ENCODE measurements at places on chromosomes 16 and 17.

- no peak for DNase-seq
Observed at GRCh38 chr16:69321080-69321479, 9.3 kb downstream of the PDF start.

- DNase-seq, result no peak
Observed at GRCh38 chr16:4557973-4558372, 1.8 kb downstream of the C16orf96 start.

DNA sequence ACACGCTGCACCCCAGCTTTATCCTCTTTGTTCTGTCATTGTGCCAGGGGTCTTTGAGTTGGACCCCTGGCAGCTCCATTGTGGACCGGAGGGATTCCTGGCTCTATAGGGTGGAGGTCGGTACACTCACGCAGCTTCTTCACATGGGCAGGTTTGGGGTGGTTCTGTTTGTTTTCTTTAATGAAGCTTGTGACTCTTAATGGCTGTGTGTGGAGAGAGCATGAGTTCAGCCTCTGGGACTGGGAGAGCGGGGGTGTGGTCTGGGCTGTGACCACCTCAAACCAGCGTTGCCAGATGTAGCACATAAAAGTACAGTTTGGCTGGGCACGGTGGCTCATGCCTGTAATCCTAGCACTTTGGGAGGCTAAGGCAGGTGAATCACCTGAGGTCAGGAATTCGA is 21.2 kb upstream of the NAGLU start:
- no peak for DNase-seq

- no peak for DNase-seq
Observed at GRCh38 chr16:15858921-15859668, 2.3 kb upstream of the MYH11 start.

GRCh38 chr16:73179705-73180331 is 131.9 kb upstream of the ZFHX3 start:
- DNase-seq, result no peak

DNA sequence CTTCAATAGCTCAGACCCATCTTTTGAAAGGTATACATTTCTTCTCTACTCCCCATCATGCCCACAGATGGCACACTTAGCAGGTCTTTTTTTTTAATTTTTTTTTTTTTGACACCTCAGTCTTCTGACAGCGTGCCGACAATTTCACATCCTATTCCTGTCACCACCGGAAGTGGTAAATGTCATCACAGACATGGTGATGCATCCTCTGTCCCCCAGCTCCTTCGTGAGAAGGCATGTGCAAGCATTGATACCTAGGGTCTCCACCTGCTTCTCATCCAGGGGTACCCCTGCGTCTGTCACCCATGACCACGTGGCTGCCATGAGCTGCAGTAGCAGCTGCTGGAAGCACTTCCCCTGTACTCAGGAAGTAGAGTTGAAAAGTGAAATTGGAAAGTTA is 35.6 kb downstream of the ELAC2 start:
- DNase-seq, result no peak

DNA sequence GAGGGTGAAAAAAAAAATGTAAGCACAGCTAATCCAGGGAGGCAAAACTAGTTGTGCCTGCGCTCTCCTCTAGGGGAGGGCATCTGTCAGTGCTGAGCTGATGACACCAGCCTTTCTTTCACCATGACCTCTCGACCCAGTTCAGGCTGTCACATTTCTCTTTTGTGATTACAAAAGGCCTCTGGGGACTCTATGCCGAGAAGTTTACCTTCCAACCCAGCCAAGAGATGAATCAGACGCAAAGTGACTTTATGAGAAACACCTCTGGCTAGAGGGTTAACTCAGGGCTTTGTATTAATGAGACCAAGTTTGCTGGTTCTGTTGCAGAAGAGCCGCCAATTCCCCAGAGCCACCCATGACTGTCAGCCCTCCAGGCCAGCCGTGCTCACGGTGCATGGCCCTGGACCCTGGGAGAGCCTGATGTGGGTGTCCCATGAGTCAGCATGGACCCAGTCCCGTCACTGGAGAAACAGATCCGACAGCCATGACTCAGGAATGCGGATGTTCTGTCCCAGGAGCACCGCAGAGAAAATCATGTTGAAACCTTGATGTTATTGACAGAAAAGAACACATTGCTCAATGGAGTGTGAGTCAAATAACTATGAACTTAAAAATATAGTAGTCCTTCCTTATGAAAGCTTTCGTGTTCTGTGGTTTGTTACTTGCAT is 437.2 kb downstream of the HS3ST3B1 start:
- DNase-seq, result no peak

DNA sequence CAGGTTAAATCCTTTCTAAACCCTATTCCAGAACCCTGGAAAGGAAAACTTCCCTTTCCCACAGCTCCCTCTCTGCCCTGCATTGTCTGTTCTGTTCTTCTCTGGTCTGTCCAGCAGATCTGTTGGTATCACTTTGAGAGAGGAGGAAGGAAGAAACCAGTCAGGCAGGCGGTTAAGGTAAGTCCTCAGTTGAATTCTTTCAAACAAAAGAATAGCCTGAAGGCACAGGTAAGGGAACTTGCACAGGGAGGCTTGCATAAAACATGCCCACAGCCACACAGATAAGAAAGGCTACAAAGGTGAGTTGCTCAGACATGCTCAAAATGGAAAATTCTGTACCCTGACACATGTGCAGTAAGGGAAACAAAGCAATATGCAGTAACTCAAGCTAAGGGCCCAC is 595.7 kb upstream of the CDH5 start:
- no peak for DNase-seq

DNA sequence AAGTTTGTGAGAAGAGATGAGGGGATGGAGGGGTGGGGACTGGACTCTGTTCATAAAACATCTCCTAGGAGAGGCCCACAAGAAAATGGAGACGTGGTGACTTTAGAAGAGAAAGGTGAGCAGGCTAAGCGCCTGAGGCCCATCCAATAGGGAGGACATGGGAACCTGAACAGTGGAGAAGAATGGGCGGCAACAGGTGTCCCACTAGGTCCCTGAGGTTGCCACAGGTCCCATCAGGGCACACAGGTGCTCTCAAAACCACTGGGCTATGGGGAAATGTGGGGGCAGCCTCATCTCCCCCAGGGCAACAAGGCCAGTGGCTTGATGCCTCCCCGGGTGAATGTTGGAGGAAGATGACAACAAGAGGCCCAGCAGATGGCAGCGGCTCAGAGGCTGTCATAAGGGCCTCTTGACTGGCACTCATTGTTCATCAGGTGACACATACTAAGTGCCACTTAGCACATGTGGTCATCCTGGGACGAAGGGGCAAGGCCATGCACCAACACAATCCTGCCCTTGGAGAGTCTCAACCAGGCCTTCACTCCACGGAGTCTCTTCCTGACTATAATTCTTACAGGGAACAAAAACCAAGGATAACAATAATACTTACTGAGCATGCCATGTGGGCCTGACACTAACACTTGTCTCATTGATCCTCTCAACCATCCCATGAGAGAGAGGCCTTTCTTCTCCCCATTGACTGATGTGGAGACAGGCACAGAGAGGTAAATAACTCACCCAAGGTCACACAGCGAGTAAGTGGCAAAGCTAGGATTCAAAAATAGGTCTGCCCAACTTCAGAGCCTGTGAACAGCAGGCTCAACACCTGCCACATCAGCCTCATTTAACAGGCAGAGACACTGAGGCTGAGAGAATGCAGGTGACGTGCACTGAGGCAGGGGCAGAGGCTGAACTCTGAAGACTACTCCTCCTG is 38.0 kb downstream of the CUEDC1 start:
- peak; percentile 7 for DNase-seq

- DNase-seq, result no peak
Observed at GRCh38 chr17:62008294-62008693, 56.8 kb downstream of the MED13 start.

- no peak for DNase-seq
Observed at GRCh38 chr17:46832331-46832821, 13.9 kb upstream of the WNT3 start.

GRCh38 chr17:65398040-65398787 is 163.2 kb downstream of the AXIN2 start:
- DNase-seq, result no peak

DNA sequence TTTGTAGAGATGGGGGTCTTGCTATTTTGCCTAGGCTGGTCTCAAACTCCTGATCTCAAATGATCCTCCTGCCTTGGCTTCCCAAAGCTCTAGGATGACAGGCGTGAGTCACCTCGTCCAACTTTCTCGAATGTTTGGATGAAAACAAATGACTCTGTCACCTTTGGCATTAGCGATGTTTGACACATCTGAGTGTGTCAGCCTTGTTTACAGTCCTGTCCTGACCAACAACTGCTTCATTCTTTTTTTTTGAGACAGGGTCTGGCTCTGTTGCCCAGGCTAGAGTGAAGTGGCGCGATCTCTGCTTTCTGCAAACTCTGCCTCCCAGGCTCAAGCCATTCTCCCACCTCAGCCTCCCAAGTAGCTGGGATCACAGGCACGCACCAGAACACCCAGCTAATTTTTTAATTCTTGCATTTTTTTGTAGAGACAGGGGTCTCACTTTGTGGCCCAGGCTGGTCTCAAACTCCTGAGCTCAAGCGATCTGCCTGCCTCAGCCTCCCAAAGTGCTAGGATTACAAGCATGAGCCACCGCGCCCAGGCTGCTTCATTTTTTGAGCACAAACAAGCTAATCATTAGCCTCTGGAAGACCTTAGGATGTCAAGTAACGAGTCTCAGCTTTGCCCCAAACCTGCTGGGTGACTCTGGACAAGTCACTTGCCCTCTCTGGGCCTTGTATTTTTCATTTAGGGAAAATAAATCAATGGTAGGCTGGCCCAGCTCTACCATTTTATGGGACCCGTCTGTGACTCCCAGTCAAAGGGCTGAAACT is 7.4 kb downstream of the MYH11 start:
- DNase-seq, result no peak

GRCh38 chr17:61409301-61410112 is 9.9 kb downstream of the TBX2 start:
- peak; percentile 16 for DNase-seq

- peak; percentile 57 for DNase-seq
Observed at GRCh38 chr17:79065105-79065670, 9.4 kb upstream of the ENGASE start.

DNA sequence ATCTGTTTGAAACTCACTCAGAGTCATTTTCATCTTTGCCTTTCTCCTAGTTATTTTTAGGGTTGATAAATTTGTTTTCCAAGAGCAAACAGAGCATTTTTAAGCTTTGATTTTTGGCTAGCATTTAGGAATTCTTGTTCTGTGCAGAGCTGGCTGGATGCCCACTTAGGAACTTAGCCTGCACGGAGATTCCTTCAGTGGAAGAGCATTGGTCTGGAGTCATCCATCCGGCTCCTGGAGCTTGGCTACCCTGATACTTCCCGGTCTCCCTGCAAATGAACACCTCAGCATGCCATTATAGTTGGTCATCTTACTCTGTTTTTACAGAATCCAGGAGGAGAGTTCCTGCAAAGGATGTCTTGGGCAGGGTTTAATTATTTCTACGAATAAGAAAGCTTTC is 57.1 kb downstream of the SPECC1 start:
- DNase-seq, result no peak

GRCh38 chr16:79580453-79581191 is 19.9 kb downstream of the MAF start:
- no peak for DNase-seq

DNA sequence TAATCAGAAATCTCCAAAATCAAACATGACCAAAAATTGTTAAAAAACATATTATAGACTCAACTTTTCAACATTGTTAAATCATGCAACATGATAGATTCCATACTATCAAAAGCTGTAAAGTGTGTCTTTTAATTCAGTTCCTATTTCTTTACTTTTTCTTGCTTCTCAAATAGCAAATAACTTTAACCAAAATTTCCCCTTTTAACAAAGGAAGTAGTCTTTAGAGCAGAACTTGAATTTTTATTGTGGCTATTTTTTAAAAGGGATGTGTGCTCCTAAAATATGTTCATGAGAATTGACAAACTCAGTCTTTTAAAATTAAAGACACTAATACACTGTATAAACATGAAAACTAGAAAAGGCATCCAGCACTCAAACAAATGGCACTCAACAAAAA is 49.1 kb downstream of the SPAG9 start:
- DNase-seq, result no peak

GRCh38 chr17:149231-149630 is 11.9 kb downstream of the SCGB1C2 start:
- DNase-seq, result no peak

- no peak for DNase-seq
Observed at GRCh38 chr17:57881143-57881542, 31.3 kb upstream of the MRPS23 start.

DNA sequence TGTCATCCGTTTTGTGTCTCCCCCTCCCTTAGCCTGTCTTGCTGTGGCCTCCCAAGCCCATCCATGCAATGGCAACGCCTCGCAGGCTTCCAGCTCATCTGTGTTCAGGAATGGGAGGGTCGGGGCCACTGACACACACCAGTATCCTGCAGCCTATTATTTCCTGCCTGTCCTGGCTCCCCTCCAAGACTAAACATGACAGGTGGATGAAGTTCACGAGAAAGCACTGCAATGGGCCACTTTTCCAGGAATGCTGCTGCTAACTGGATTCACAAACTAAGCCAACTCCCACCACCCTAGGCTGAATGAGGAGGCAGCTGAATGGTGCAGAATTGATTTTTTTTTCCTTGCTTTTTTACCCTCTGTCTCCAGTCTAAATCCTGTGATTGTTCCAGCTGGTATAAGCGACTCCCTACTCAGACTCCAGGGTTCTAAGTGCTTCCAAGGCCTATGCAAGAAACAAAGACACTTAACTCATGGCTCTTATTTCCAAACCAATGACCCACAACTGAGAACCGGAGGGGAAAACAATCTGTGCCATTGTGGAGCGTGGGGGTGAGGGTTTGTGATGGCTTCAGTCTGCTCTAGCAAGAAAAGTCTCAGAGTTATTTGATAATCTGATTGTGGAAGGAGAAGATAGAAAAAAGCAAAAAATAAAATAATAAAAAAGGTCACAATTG is 23.3 kb downstream of the TMEM100 start:
- DNase-seq, result no peak

DNA sequence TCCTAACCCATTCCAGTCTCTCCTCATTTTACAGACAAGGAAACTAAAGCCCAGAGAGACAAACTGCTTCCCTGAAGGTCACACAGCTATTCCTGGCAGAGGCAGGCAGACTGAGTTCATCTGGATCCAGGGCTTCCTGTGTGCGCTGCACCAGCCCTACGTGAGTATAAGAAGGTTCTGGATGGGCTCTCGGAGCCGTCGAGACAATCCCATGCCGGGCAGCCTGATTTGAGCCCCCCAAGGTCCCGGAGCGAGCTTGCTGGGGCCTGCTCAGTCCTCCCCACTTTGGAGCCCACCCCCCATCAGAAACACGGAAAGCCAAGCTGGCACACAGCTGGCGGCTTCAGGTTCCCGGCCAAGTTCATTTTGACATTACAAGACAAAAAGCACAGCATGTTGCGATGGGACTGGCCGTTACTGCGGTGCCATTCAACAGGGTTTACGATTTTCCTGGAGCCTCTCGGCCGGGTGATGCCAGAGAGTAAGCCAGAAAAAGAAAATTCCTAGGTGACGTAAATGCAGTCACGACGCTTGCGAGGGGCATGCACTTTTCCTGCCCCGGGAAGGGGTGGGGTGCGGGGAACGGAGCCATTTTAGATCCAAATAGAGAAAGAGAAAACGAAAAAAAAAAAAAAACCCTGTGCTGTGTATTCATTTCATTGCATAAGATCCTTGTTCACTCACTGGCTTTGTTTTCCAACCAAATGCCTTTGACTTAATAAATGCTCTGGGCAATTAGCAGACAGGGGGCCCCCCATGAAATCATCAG is 167.1 kb upstream of the FOXF1 start:
- DNase-seq, result no peak

- no peak for DNase-seq
Observed at GRCh38 chr17:35846055-35846809, 22.5 kb downstream of the HEATR9 start.

GRCh38 chr16:46859719-46860152 is 24.4 kb upstream of the GPT2 start:
- DNase-seq, result no peak

GRCh38 chr17:9200699-9201359 is 179.5 kb downstream of the NTN1 start:
- DNase-seq, result no peak

Measured in stimulated activated naive CD4-positive, alpha-beta T cell (primary cell).